ENCODE measurements at places on chromosomes 12 and 14. TPM values are rescaled to one million over a fixed set of nuclear protein-coding genes. Genes with fewer than 3 reads are reported as not detected.

SDS gene
- total RNA-seq: 0.16 TPM

KCNK13 gene
- 0.09 TPM for total RNA-seq

MDGA2 gene
- not detected for total RNA-seq

FAR2 gene
- total RNA-seq: not detected

NOXRED1 gene
- 0.07 TPM for total RNA-seq

PZP gene
- total RNA-seq: not detected
